ENCODE measurements at places on chromosomes 6 and 20.

DNA sequence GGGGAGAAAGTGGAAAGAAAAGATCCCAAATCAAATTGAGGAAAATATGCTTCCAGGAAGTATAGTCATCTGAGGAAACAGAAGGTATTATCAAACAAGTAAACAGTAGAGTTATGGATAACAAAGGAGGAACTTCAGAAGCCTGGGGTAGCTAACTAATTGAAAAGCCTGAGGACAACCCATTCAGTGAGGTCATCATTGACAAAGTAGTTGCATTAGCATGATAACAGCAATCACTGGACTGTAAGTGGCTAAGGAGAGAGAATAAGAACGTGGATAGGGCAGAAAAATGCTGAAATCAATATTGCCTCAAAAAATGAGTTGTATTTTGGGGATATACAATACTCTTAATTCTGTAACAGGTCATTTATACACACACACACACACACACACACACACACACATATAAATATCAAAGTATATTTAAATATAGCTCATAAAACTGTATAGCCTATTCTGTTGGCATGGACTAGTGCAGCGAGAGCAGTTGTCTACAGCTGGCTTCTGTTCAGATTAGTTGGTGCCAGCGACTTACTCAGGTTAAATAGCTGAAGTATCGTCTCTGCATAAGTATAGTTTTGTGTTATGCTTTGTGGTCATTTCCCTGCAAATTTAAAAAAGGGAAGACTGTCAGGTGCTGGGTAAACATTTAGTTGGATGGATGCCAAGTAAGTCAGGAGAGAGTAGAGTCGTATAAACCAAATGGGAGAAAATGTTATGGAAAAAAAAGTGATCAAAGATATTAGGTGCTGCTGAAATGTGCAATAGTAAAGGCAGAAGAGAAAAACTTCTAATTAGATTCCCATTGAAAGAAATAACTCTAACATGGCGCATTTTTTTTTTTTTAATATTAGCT lies 33.8 kb upstream of the CTAGE9 start:
- DNase-seq, result no peak

DNA sequence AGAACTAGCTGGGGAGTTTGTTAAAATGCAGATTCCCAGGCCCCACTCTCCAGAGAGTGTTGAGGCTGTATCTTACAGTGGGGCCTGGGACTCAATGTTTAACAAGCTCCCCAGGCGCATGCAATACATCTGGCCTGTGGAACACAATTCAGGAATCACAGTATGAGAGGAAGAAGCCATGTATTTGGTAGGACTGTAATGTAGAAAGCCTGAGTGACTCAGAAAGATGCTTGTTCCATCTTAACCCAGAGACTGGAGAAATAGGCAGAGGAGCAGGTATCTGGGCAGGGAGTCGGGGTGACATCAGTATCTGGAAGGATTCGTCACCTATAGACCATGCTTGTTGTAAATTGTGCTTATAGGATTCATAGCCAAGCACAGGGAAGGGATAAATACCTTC lies 90.5 kb downstream of the UNC5CL start:
- peak; percentile 78 for DNase-seq

GRCh38 chr6:9537381-9537780 lies 877.5 kb downstream of the TFAP2A start:
- peak; percentile 81 for DNase-seq

GRCh38 chr6:129429956-129430355 lies 280.0 kb downstream of the ARHGAP18 start:
- DNase-seq, result no peak

GRCh38 chr6:51335543-51335942 lies 516.9 kb downstream of the TFAP2B start:
- no peak for DNase-seq

- DNase-seq, result peak; percentile 75
Observed at GRCh38 chr6:30508890-30509736, 19.8 kb downstream of the HLA-E start.

GRCh38 chr6:151576633-151577032 lies 82.8 kb downstream of the CCDC170 start:
- DNase-seq, result no peak

- DNase-seq, result no peak
Observed at GRCh38 chr6:110414669-110415068, 706 bp downstream of the DDO start.

DNA sequence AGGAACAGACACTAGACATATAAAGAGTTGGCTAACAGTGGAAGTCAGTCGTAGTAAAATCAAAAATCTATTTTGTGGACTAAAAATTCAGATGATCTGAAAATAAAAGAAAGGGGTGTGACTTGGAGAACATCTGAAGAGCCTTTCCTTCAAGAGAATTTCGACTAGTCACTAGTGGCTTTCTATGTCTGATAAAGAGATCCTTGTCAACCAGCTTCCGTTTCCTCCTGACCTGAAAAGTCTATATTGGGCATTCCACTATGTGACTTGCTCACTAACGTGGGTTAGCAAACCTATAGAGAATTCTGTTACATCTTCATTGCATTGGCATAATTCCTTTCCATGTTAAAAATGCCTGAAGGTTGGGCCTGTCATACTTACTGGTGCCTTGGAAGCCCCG lies 25.9 kb downstream of the TRAF3IP2 start:
- no peak for DNase-seq

- DNase-seq, result no peak
Observed at GRCh38 chr6:158630938-158631616, 13.5 kb downstream of the DYNLT1 start.

DNA sequence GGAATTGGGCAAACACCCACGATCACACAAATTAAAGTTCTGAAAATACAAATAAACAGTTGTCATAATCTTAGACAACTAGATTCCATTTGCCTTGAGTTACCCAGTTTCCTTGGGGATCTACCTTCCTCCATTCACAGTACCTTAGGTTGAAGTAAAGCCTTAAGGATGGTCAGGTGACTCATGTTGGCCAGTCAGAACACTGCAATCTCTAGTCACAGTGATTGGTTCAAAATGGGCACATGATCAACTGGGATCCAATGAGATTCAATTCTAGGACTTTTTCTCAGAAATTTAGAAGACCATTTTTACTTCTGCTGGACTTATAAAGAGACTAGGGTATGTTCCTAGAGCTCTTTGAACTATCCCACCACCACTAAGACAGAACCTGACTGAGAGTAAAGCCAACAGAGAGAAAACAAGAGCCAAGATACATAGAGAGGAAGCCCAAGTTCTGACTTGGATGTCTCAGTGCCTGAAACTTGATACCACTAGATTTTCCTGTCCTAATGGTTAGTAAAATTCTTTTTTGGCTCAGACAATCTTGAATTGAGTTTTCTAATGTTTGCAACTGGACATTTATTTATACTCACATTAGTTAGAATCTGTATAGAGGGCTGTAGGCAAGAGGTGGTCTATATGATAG lies 8.6 kb upstream of the CLIC5 start:
- DNase-seq, result no peak

- no peak for DNase-seq
Observed at GRCh38 chr6:46104209-46104608, 25.6 kb upstream of the ENPP4 start.

DNA sequence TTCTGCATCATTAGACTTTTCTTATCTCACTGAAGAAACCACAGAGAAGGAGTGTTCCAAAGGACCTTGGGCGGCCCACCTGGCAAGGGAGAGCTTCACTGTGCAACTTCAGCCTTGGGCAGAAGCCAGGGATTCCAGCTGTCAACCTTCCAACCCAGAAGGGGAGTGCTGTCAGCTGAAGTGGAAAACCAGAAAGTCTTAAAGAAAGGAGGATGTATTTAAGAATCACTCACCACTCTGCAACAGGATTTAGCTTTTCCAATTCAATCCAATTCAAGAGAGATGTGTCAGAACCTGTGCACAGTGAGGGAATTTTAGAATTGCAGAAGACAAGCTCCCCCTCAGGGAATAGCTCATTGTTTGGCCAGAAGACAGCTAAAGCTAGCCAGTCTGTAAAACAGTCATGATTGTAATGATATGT lies 553.7 kb downstream of the CD83 start:
- DNase-seq, result peak; percentile 34

DNA sequence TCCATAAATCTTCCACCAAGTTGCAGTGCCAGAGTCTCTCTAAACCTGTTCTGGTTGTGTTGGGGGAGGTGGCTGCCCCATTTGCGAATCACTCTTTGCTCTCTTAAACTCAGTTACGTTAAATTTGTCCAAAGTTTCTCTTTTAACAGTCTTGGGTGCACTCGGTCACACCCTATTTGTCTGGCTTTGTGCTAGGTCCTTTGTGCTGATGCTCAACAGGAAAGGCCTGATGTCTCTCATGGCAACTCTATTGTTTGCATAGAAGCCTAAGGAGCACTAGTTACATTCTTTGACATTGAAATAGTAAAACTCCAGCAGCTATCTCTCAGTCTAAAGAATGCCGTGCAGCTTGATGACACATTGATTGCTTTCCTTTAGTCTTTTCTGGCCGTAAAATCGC lies 105.1 kb downstream of the TRMT11 start:
- DNase-seq, result no peak

- peak; percentile 24 for DNase-seq
Observed at GRCh38 chr6:112251171-112251875, 3.0 kb downstream of the LAMA4 start.

DNA sequence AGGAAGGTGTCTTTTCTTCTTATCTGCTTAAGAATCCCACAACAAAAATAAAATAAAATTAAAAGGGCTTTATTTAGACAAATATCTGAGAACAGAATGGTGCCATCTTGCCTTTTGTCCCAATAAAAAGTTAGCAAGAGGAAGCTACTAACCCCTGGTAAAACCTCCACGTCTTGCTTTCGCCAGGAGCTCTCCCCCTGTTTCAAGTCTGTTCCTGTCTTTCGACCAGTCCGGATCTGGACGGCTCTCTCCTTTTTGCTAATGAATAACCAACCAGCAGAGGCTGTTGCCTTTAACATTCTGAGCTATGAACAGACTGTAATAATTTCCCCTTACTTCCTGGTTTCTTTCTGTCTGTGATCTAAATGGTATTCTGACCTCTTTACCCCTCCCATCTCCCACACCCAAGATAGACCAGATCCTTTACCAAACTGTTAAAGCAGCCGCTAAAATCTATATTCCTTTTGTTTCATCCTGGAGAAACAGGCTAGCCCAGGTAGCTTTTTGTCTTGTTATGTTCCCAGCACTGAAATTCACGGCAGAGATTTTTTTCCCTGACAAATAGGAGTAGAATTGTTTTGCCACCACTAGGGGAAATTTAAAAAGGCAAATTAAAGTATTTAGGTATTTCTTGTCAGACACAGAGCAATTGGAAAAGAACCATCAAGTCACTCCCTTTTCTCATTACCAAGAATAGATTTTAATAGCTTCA lies at the start of gene FRK:
Gene FRK, minus strand, starts transcription at position 320 of the 712 bp plus-strand sequence. CDS start 580 bp downstream, outside the sequence.
- no peak for DNase-seq

DNA sequence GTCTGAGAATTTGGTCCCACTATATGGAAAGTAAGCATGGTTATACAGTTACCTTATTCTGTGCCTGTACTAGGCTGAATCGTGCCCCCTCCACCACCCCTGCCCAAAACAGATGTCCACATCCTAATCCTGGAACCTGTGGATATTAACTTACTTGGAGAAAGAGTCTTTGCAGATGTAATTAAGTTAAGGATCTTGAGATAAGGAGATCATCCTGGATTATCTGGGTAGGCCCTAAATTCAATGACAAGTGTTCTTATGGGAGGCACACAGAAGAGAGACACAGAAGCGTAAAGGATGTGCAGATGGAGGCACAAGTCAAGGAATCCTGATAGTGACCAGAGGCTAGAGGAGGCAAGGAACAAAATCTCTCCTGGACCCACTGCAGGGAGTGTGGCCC lies 116.7 kb upstream of the MAN1A1 start:
- DNase-seq, result no peak

- peak; percentile 89 for DNase-seq
Observed at GRCh38 chr20:11001764-11002540, 328.2 kb upstream of the JAG1 start.

DNA sequence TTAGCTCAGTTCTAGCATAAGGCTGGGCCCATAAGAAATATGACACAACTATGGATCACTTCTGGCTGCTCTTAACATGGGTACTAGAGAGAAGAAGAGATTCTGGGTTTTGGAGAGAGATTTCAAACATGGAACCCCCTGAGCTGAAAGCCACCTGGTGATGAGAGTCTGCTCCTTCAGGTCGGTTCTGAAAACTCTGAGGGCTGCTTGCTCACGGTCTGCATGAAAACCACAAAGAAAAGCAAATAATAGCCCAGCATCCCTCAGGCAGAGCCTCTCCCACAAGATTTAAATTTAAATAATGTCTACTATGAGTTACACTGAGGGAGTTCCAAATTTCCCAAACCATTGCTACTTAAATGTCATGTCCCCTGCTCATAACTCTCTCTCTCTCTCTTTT lies 301.5 kb downstream of the BMP7 start:
- DNase-seq, result no peak

DNA sequence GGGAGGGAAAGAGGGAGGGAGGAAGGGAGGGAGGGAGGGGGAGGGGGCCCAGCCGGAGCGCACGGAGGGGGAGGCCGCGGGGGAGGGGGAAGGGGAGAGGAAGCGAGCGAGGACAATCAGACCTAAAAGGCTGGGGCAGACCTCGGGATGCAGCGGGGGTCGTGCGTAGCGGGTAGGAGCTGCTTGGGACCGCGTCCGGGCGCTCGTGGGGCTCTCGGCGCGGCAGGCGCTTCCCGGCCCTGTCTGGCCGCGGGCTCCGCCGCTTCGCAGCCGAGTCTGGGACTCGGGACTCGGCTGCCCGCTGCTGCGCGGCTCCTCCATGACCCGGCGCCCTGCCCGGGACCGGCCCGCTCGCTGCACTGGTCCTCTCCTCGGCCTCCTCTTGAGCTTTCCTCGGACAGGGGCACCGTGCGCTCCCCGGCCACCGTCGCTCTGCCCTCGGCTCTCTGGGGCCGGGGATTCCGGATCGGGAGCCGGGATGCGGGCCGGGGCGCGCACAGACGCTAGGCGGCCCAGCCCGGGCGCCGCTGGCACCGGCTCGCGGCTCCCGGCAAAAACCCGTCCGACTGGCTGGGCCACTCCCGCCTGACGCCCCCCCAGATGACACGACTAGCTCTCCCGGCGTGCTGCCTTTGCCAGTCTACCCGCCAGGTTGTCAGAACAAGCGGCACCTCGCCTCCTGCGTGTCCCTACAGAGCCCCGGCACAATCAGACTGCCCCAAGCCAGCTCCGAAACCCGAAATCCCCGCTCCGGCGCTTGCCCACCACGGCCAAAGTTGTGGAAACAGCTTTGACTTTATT lies 2.2 kb downstream of the TFAP2A start:
- peak; percentile 62 for DNase-seq

DNA sequence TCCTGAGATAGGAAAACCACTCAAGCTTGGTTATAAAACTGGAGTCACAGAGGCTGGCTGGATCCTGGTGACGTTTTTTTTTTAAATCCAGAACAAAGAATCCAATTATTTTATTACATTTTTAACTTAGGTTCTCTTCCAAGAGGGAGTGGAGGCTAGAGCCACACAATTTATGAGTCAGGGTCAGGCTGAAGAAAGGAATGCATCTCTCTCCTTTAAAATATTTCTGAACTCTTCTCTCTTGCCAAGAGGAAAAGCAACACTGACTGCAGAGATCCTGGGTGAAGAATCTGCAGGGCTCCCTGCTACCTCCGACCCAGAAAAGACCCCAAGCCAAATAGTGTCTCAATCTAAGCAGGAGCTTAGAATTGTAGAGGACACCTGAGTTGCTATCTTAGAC lies 88.5 kb upstream of the SSTR4 start:
- no peak for DNase-seq

GRCh38 chr6:69894578-69895347 lies 28.4 kb downstream of the COL19A1 start:
- peak; percentile 61 for DNase-seq
